ENCODE measurements at places on chromosomes 5 and 9. TPM values are rescaled to one million over a fixed set of nuclear protein-coding genes. Genes with fewer than 3 reads are reported as not detected.

GRCh38 chr9:102779356-102779755, 215.8 kb upstream of the CYLC2 start:
- DNase-seq: no peak

GABRA6 gene
- not detected for total RNA-seq

DNA sequence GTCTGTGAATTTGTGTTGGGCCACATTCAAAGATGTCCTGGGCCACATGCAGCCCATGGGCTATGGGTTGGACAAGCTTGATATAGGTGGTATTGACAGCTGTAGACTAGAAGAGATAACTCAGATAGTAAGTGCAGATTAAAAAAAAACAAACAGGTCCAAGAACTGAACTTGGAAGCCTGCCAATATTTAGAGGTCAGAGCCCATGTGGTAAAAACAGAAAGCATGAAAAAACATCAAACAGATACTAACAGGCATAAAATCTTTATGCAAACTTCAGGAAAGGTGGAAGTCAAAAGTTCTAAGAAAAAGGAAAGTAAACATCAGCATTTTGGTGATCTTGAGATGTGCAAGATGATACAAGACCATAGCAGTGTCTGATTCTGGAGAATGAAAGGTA, 155.1 kb upstream of the NR4A3 start:
- no peak for DNase-seq

CCDC192 gene
- total RNA-seq: not detected

DNA sequence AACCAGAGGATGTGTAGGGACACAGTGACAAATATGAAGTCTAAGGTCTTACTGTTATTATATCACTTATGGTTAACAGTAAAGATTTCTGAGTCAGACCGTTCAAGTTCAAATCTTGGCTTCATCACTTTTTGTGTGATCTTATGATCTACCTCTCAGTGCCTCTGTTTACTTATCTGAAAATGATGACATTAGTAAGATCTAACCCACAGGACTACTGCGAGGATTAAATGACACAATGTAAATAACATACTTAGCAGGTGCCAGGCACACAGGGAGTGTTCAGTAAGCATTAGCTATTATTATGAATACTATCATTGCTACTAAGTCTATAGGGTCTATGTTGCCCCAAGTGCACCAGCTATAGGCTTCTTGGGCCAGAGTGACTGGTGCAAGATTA, 2.0 kb downstream of the IRF1 start:
- no peak for DNase-seq

- no peak for DNase-seq
Observed at GRCh38 chr5:173890195-173890991, 2.2 kb downstream of the CPEB4 start.

BARHL1 gene
- total RNA-seq: not detected

DNA sequence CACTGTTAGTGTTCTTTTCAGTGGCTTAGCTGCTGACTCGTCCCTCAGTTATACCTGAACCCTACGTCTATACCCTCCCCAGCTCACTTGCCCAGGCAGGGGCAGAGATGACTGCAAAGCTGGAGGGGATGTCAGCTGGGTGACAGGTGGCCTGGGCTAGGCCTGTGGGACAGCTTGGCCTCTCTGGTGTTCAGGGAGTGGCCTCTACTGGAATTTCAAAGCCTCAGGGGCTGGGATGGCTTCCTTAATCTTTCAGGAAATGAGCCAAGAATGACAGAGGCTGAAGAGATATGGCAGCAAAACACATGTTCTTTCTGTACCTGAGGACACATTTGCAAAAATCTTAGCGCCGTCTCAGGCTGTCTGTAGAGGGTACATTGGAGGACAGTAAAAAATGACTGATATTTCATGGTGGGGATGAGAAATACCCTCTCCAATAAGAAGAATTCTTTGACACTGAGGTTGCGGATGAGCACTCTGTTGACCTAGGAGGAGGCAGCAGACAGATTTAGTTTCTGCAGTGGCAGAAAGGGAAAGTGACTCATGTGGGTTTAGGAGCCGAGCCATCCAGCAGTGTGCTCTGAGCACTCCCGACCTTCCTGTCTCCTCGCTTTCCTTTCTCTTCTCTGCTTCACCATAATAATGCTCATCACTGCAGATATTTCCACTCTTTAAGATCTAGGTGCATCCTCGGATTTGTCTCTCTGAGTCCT, 54.4 kb downstream of the ENTREP1 start:
- DNase-seq: no peak

TLN1 gene
- total RNA-seq: 422 TPM

GRCh38 chr5:134129411-134130238, 15.1 kb downstream of the TCF7 start:
- DNase-seq: peak; percentile 60

- no peak for DNase-seq
Observed at GRCh38 chr5:1555011-1555807, 31.4 kb upstream of the LPCAT1 start.

DNA sequence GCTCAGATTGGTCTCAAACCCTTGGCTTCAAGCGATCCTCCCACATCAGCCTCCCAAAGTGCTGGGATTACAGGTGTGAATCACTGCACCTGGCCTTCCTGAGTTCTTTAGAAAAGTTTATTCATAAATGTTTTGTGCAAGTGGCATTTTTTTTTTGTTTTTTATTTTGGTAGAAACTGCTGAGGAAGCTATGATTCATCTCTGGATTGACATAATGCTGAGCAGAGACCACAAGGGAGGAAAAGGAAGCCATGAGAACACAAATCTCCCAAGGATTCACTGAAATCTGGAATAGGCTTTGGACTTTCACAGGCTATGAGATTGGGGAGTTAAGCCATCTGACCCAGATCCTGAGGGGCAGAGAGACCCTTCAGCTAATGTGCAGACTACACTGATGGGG, 3.4 kb upstream of the SLC46A2 start:
- DNase-seq: no peak

- no peak for DNase-seq
Observed at GRCh38 chr9:120136696-120137095, 443.3 kb downstream of the CDK5RAP2 start.

DNA sequence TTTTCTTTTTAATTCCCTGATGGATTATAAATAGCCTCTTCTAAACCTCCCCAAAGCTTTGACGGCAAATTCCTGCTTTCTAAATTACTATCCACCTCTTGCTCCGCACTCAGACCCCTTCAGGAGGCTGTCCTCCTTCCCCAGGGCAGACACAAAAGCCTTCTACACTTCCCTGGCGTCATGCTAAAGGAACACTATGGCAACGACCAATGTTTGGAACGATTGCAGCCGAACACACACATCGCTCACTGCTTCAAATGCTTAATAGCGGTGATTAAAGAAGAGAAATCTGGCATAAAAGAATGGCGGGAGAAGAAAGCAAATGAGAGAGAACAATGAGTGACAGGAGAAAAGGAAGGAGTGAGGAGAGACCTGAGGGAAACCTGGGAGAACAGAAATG, 297.3 kb downstream of the MLLT3 start:
- DNase-seq: no peak

GRCh38 chr5:5739490-5739945, 317.0 kb downstream of the ICE1 start:
- no peak for DNase-seq

Data from activated CD4-positive, alpha-beta T cell treated with anti-CD3 and anti-CD28 coated beads, Interleukin-2, amount 10 ng/mL, durations not matched to agents 7 days and 5 days (primary cell).